GM10248 (cell line): ENCODE measurements at places on chromosomes 13 and 19.

DNA sequence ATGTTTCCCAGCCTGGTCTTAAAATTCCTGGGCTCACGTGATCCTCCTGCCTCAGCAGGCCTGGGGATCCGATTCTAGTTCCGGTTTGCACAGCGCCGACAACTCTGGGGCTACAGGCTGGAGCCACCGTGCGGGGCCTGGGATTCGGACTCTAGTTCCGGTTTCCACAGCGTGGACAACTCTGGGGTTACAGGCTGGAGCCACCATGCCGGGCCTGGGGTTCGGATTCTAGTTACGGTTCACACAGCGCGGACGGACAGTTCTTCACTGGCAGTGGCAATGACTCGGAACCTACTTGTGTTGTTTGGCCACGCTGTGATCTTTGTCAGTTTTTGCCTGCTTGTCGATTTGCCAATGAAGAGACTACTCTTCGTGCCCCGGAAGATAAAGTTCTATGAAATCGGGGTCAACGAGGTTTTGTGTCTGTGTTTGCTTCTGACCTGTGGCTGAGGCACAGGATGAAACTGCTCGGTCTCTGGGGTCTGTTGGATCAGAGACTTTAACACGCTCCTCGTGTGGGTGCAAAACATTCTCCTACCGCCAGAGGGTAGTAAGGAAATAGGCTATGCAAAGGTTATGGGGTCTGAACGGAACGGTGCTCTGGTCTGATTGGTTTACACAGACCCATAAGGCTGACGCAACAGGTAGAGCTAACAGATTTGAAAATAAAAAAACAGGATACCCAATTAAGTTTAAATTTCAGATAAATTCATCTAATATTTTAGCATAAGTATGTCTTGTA is 12.1 kb upstream of the ZSCAN1 start:
- DNase-seq: no peak

DNA sequence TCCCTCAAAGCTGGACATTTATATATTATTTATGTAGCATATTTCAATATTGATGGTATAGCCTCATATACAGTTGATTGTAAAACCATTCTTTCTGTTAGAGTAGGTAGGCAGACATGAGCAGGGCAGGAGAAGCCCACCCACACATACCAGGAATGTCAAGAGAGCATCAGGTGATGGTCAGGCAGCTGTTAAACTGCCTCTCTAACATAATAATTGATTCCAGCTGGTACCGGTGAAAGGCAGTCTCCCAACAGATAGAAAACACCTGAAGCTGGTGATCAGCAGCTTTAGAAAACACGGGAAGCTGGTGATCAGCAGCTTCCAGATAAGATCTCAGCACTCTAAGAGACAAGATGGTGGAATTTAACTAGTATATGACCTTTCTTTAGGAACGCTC is 132.9 kb downstream of the SLITRK6 start:
- DNase-seq: no peak

DNA sequence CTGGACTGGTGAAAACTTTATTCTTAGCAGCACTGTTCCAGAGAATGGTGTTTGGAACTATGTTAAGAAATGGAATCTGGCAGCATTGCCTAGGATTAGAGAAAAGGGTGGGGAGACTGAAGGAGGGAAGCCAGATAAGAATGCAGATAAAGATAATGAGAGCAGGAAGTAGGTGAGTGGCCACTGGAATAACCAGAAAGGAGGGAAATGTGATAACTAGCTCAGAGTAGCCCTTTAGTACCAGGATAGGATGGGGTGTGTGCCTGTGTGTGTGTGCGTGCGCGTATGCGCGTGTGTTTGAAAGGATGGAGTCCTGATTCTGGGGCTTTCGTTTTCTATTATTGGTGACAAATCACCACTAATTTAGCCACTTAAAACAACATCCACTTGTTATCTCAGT is 33.4 kb upstream of the FRY start:
- DNase-seq: no peak

DNA sequence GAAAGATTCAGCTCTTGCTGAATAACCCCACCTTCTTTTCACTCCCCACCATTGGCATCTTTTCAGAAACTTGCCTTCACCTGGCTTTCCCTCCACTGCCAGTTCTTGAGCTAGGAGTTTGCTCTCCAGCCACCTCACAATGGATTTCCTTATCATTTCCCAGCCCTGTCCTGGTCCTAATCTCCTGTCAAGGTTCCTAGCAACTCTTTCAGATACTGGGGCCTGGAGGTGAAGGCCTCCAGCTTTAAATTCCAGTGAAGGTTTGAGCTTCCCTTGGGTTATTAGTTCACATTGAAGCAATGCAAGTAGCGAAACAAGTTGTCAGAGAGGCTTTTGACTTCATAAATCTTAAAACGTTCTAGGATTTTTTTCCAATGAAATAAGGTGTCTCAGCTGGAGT is 320.8 kb upstream of the MAB21L1 start:
- no peak for DNase-seq

GRCh38 chr19:30682146-30682998 is 310.2 kb downstream of the ZNF536 start:
- DNase-seq: no peak

- DNase-seq: no peak
These were observed 11.4 kb downstream of the FCHO1 start for GRCh38 chr19:17762505-17763229.

DNA sequence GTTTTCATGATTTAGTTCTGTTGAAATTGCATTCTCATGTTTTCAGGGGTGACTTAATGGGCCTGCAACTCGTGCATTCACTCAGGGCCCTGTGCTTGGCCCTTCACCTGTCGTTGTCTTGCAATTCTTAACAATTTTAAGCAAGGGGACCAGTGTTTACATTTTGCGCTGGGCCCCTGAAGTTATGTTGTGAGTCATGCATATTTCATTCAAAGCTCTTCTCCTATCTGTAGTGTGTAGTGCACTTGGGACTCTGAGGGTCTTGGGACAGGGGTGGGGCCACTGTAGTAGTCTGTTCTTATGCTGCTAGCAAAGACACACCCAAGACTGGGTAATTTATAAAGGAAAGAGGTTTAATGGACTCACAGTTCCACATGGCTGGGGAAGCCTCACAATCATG is 211.2 kb upstream of the RXFP2 start:
- no peak for DNase-seq

DNA sequence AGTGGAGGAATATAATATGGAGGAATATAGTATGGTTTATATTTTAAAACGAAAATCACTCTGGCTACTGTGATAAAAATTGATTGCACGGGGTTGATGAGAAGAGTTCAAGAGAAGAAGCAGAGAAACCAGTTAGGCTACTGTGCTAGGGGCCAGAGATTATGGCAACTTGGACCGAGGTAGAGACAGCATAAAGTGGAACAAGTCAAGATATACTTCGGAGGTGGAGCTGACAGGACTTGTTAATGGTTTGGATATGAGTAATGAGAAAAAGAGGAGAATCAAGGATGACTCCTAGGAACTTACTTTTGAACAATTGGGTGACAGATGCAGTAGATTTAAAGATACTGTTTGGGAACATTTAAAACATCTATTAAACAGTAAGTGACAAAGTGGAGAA is 6.6 kb upstream of the WDFY2 start:
- no peak for DNase-seq

- peak; percentile 30 for DNase-seq
These were observed 153.5 kb upstream of the KLF12 start for GRCh38 chr13:74287724-74288169.

GRCh38 chr19:46296722-46297461 is at the start of gene HIF3A:
HIF3A (plus strand) TSS chr19:46297042; CDS start chr19:46297077, 35 bp downstream.
- DNase-seq: no peak

GRCh38 chr19:954672-955494 is 29.0 kb downstream of the ARID3A start:
- peak; percentile 90 for DNase-seq

DNA sequence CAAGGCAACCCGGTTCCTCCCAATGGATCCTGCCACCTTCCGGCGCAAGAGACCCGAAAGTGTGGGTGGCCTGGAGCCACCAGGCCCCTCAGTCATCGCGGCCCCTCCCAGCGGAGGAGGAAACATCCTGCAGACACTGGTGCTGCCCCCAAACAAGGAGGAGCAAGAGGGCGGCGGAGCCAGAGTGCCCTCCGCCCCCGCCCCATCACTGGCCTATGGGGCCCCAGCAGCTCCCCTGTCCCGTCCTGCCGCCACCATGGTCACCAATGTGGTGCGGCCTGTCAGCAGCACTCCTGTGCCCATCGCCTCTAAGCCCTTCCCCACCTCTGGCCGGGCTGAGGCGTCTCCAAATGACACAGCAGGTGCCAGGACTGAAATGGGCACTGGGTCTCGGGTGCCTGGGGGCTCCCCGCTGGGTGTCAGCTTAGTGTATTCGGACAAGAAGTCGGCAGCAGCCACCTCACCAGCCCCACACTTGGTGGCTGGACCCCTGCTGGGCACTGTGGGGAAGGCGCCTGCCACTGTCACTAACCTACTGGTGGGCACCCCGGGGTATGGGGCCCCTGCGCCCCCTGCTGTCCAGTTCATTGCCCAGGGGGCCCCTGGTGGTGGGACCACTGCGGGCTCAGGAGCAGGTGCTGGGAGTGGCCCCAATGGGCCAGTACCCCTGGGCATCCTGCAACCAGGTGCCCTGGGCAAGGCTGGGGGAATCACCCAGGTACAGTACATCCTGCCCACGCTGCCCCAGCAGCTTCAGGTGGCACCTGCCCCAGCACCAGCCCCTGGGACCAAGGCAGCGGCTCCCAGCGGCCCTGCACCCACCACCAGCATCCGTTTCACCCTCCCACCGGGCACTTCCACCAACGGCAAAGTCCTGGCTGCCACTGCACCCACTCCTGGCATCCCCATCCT is 11.2 kb upstream of the PRR19 start:
- no peak for DNase-seq

- DNase-seq: no peak
These were observed 1394.3 kb upstream of the SLC10A2 start for GRCh38 chr13:104460554-104460953.

- DNase-seq: no peak
These were observed 94.3 kb downstream of the ERCC5 start for GRCh38 chr13:102940143-102940542.

DNA sequence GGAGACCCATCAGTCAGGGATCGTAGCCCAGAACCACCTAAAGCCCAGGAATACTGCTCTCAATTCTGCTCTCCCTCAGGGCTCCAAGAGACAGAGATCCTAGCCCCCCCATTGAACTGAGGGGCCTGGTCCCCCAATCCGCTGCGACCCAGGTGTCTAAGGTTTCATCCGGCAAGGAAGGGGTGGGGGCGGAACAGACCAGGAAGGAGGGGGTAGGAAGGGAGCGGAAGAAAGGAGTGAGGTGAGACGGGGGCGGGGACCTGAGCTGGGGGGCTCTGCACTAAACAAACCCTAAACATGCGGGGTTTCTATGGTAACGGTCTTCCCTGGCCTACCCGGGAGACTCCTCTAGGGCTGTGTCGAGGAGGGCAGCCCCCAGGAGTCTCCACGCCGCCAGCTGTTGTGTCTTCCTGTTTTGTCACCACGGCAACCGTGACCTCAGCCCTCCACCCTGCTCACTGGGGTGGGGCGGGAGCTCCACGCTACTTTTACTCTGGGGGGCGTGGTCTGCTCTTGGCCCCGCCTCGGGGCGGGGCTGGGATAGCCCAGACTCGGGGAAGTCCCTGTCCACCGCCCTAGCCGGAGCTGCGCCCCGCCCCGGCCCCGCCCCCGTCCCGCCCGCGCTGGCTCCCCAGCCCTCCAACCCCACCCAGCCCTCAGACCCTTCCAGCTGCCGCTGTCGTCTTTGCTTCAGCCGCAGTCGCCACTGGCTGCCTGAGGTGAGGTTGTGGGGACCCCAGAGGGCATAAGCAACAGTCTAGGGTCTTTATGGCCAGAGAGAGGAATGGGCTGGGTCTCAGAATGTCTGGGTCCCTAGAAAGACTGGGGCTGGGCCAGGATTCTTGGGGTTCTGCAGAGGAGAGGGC is at the start of gene MYADM:
TSS of gene MYADM (plus strand) at position 659 of the 866 bp plus-strand sequence. CDS start 5,647 bp downstream, outside the sequence.
- DNase-seq: peak; percentile 95

DNA sequence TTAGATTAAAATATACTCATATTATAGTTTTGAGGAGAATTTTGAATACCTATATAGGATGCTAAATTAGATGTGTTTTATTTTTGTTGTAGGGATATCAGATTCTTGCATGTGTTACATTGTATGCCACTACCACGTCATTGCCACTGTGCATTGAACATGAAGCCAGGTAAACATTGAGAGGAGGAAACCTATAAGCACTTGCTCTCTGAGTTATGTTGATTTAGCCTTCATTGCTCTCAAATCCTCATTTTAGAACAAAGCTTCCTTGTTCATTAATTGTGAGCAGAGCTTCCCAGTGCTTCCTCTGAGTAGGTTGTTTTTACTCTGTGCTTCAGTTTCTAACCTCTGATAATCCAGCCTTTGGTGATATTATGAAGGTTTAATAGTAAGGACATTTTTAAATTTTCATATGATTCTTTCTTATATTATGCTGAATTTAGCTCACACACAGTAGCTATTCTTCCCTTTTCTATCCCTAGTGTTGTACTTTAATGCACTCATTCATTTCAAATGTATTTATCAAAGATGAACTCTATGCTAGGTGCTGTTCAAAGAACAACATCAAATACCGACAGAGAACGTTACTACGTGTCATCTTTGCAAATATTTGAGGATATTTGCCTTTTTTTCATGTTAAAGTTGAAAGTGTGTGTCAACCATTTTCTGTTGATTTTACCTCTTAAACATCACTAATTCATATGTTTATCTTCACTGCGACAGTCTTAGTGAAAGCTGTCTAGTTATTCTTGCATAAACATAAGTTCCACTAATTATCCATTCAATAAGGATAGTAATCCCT is 1448.0 kb upstream of the MIR17HG start:
- no peak for DNase-seq

GRCh38 chr13:26996965-26997752 is 174.5 kb downstream of the USP12 start:
- peak; percentile 39 for DNase-seq

GRCh38 chr19:14379294-14380065 is 1.8 kb upstream of the ADGRE5 start:
- DNase-seq: no peak

- no peak for DNase-seq
These were observed 261 bp downstream of the PRKD2 start for GRCh38 chr19:46716672-46717033.

DNA sequence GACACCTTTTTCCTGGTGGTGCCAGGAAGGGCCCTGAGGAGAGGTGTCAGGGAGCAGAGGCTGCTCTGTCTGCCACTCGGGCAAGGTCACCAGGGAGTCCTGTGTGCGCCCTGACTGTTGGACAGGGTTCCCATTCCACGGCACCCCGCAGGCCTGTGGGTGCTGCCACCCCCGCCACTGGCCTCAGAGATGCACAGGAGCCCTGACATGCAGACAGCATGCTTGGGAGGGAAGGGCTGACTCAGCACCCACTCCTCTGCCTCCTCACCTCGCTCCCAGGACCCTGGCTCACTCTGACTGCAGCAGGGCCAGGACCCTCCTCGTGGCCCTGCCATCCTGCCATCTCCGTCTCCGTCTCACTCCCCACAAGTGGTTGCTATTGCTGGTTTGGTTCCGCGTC is 25.3 kb downstream of the MAU2 start:
- DNase-seq: no peak

GRCh38 chr13:113232208-113233003 is 23.0 kb downstream of the CUL4A start:
- DNase-seq: no peak

GRCh38 chr19:913080-913748 is at the start of gene R3HDM4:
R3HDM4 (minus strand) TSS chr19:913219; CDS start chr19:913157, 62 bp downstream.
- peak; percentile 93 for DNase-seq
